ENCODE measurements at places on chromosomes 2 and 18.
A peak's percentile ranks its signal among the peaks of the same experiment; 100 is the strongest.

DNA sequence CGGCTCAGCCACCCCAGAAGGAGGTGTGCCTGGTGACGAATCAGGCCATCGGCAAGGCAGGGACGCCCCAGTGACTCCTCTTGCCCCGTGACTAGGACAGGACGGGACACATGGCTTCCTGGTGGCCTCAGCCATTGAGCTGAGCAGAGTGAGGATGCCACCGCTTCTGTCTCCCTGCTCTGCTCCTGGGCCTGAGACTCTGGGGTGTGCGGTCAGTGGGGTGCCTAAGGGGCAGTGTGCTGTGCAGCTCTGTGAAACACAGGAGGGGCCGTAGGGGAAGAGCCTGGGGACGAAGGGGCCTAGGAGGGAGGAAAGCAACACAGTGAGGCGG is 24.3 kb downstream of the IGFBP5 start:
- DNase-seq: no peak

DNA sequence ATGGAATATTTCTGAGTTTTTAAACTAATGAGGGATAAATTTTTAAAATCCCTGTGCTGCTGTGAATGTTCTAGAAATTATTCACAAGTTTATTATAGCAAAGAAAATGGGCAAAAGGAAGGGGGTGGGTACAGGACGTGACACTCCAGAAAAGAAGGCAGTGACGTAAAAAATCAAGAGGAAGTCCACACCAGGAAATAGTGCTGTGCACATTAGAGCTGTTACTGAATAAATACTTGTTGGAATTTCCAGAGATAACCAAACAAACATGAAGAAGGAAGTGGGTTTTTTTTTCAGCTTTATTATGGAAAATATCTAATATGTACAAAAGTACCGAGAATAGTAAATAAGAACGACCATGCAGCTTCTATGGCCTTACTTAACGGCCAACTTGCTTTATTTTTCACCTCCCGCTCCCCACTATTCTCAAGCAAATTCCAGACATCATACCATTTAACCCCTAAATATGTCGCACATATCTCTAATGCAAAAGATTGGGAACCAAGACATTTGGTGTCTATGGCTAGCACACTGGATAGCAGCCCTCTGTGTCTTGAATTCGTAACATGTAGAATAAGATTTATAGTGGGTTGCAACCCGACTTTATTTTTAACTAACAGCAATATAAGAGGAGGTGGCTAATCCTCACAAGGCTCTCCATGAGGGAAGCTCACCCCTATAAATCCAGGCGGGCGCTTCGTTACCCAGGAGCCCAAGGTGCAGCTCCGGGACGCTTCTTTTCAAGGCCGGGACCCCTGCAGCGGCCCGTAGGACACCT is 580 bp upstream of the NDUFV2 start:
- no peak for DNase-seq

- DNase-seq: no peak
Observed at GRCh38 chr2:23803264-23803964, 123.5 kb downstream of the ATAD2B start.

- no peak for DNase-seq
Observed at GRCh38 chr18:71443706-71444480, 1100.2 kb downstream of the CBLN2 start.

- DNase-seq: no peak
Observed at GRCh38 chr2:104290566-104290891, 563.4 kb upstream of the POU3F3 start.

DNA sequence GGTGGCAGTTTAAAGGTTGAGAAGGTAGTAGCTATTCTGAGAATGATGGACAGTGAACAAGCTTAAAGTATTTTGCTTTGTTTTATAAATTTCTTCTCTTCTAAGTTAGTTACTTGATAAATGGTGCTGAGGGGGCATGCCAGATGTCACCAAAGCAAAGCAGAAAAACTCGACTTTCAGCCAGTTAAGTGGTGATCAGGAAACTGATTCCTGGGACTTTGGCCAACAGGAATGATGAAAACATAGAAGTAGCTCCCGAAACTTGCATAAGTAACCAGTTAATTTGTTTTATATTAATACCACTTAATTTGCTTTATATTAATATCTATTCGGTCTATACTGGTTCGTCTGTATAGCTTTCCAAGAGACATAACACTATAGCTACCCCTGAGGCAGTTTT is 82.6 kb downstream of the FANCL start:
- no peak for DNase-seq

DNA sequence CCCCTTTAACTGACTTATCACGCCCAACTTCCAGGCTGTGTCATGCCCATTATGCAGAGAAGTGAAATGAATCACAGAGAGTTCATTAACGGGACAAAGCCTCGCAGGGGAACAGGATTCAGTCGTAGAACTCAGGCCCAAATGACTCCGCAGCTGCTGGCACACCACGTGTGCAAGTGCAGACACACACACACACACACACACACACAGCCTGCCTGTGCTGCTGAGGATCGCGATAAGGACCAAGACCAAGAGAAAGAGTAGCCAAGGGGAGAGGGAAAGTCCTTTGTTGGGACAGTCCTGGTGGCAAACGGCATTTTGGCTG is 90.0 kb upstream of the TAF1B start:
- no peak for DNase-seq

- no peak for DNase-seq
Observed at GRCh38 chr2:54486766-54487165, 30.6 kb downstream of the SPTBN1 start.

- DNase-seq: no peak
Observed at GRCh38 chr2:58429014-58429875, 188.1 kb upstream of the FANCL start.

- no peak for DNase-seq
Observed at GRCh38 chr2:181235683-181236459, 221.3 kb upstream of the ITGA4 start.

- DNase-seq: peak; percentile 26
Observed at GRCh38 chr18:45212181-45213039, 402.9 kb upstream of the SLC14A2 start.

DNA sequence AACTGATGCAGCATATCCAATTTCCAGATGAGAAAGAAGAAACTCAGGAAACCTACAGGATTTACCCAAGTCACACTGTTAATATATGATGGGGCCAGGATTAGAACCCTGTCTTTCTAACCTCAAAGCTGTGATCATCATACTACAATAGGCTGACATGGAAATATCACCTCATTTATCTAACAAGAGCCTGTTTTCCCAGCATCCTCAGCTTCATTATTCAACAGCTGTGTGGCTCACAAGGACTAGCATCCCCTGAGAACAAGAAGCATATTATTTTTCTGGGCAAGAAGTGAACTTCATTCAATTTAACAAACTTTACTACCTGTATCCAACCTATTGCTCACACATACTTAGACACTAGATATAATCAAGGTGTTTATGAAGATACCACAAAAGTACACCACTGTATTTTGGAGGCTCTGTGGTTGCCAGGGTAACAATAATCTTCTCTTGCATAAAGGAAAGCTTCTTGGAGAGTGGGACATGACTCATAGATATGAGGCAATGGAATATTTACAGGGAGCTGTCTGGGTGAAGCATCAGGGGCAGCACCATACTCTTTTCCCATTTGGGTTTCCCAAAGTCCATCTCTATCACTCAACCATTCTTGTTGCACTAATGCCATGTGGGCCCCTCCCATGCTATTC is 218.2 kb downstream of the RAD51AP2 start:
- DNase-seq: no peak

GRCh38 chr2:68992341-68992740 is 17.9 kb downstream of the GKN1 start:
- no peak for DNase-seq

DNA sequence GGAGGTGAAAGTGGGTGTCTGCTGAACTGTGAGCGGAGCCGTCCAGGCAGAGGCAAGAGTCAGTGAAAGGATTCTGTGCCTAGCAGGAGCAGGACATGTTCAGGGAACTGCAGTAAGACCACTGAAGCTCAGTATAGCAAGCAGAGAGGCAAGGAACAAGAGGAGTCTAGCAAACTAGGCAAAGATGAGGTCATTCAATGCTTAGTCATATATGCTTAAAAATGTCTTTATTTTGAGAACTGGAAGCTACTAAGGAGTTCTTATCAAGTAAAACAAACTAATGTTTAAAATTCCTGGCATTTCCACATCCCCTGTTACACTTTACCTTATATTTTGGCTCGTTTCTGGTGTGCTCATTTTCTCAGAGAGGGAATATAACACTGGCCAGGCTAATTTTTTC is 913.4 kb downstream of the CBLN2 start:
- no peak for DNase-seq

DNA sequence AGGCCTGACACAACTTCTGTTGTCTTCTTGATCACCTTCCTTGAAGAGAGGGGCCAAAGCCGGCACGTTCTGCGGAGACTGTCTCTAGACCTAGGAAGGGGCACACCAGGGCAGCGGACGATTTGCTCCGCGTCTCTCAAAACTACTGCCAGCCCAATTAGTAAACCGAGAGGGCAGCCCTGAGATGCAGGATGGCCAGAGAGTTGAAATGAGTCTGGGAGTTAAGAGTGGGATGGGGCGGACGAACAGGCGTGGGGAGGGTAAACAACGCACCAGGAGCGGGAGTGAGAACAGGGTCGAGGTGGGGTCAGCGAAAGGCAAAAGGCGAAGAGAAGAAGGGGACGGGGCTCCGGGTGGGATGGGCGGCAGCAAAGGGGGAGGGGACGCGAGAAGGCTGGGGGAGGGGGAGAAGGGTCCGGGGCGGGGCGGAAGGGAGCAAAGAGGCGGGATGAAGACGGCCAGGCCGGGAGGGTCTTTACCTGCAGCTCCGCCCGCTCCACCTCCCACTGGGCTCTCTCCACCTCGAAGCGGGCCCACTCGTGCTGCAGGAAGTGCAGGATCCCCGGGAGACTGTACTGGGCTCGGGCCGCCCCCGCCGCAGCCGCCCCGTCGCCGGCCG is 476 bp downstream of the STRN start:
- DNase-seq: peak; percentile 53

DNA sequence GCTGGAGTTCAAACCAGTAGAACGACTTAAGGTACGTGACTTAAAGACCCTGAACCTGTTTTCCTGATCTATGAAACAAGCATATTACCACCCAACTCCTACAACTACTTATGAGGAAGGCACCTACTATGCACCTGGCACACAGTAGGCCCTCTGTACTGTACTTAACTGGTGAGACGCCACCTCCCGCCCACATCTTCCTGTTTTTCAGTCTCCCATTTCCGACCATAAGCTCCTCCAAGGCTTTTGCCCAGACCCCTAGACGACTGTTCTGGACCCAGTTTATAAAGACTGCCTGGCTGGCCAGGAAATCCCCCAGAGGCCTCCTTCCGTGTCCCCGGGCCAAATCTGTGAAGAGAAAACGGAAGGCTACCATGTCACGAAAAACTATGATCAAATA is 1.5 kb downstream of the GALNT14 start:
- no peak for DNase-seq

GRCh38 chr18:46794607-46795006 is 37.8 kb upstream of the ST8SIA5 start:
- DNase-seq: no peak

GRCh38 chr2:113818382-113818951 is 62.0 kb upstream of the SLC35F5 start:
- no peak for DNase-seq

DNA sequence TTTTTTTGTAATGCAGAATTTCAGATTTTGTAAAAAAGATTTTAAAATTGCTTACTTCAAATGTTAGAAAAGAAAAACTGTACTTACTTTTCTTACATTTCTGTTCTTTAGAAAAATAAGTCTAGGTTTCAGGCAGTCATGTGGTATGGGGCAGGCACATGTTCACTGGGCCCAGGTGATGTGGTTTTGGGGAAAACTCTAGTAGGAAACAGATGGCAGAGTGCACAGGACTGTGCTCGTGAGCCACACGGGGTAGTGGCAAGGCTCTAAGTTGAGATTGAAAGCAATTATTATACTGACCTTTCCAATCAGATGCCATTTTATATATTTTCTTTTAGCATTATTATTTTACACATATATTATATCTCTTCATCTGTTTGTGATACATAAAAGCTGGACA is 1036.9 kb upstream of the TMEFF2 start:
- no peak for DNase-seq

DNA sequence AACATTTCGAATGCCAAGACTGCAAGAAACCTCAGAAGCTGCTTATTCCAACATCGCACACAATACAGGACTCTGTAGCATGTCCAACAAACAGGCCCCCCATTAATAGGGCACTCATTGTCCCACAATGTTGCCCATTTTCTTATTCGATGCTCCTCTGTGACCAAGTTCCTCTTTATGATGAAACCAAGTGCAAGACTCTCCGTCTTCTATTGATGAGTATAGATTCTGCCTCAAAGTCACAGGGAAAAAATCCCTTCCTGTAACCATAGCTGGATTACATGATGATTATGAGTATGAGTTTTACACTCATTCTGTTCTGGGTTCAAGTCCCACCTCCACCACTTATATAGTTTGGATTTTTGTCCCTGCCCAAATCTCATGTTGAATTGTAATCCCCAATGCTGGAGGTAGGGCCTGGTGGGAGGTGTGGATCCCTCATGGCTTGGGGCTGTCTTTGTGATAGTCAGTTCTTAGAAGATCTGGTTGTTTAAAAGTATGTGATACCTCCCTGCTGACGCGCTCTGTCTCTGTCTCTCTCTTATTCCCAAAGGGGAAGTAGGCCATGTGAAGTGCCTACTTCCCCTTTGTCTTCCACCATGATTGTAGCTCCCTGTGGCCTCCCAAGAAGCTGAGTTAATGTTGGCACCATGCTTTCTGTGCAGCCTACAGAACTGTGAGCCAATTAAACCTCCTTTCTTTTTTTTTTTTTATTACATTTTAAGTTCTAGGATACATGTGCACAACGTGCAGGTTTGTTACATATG is 148.7 kb downstream of the OSR1 start:
- DNase-seq: no peak

All from NCI-H2171 (cell line).